ENCODE measurements at places on chromosomes 3 and 15.
A peak's percentile ranks its signal among the peaks of the same experiment; 100 is the strongest.

DNA sequence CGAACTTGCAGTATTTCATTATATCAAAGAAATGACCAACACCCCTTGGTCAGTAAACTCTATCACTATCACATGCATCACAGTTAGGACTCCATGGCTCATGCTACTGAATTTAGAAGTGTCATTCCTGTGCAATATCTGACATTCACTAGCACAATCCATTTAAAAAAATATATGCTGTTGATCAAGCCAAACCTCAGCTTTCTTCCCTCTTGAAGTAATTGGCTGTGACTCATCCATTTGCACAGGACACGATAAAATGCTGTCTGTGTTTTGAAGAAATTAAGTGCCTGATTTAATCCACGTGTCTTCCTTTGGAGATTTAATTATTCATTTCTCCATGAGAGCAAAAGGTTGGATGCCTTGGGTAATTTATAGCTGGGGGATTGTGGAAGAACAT lies 38.9 kb downstream of the CPNE4 start:
- no peak for DNase-seq

GRCh38 chr3:60240492-60240891 lies 1010.8 kb downstream of the FHIT start:
- DNase-seq, result peak; percentile 42

GRCh38 chr15:80745888-80746287 lies 33.3 kb upstream of the CEMIP start:
- no peak for DNase-seq

DNA sequence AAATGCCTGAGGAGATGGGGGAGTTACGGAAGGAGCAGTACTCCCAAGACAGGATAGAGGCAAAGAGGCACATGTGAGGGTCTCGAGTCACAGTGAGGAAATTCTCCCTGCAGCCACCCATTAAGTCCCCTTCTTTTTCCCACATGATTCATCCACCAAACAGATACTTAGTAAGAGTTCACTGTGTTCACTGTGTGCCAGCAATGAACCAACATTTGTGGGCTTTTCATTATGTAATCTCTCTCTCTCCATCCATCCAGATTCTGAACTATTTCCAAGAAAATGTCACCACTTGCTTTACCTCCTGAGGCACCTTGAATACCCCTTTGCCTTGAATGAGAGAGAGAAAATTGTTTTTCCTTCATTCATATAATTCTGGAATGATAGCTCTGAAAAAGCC lies 24.6 kb upstream of the LRRFIP2 start:
- DNase-seq, result no peak

DNA sequence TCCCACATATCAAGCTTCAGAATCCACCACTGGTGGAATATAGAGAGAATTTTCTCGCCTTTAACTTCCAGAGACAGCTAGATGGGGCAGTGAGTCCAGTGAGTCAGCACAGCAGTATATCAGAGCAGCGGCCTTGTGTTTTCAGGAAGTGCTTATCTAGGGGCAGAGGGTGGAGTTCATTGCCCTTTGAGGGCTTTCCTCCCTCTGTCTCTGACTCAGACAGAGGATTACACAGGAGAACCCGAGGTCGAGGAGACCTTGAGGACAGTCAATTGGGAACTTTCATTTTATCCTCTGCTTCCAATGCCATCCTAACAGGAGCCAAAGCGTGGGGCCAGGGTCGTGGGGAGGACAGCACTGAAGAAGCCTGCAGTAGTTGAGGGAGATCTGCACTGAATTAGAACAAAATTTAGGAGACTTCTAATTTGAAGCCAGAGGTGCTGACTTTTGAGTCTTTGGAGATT lies 109.6 kb upstream of the UMPS start:
- DNase-seq, result no peak

DNA sequence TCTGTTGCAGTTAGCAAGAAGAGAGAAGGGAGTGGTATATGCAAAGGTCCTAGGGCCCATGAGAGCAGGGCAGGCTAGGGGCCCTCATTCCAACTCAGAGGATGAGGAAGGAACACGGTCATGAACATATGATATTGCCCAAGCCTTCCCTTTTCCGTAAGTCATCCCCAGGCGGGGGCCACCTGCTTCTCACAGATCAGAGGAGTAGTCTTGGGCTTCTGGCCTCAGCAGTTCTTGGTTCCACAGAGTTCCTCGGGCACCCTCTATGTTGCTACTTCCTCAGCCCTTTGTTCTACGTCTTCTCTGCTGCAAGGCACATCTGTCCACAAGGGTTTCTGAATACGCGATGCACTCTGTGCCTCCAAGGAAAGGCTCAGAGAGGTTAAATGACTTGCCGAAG lies 25.3 kb downstream of the EPHB3 start:
- no peak for DNase-seq

- DNase-seq, result no peak
Measured at GRCh38 chr3:189824629-189825312, 193.6 kb downstream of the TP63 start.

- no peak for DNase-seq
Measured at GRCh38 chr3:109480014-109480413, 142.7 kb upstream of the DPPA4 start.

- DNase-seq, result no peak
Measured at GRCh38 chr15:99818872-99819271, 85.6 kb upstream of the LYSMD4 start.

DNA sequence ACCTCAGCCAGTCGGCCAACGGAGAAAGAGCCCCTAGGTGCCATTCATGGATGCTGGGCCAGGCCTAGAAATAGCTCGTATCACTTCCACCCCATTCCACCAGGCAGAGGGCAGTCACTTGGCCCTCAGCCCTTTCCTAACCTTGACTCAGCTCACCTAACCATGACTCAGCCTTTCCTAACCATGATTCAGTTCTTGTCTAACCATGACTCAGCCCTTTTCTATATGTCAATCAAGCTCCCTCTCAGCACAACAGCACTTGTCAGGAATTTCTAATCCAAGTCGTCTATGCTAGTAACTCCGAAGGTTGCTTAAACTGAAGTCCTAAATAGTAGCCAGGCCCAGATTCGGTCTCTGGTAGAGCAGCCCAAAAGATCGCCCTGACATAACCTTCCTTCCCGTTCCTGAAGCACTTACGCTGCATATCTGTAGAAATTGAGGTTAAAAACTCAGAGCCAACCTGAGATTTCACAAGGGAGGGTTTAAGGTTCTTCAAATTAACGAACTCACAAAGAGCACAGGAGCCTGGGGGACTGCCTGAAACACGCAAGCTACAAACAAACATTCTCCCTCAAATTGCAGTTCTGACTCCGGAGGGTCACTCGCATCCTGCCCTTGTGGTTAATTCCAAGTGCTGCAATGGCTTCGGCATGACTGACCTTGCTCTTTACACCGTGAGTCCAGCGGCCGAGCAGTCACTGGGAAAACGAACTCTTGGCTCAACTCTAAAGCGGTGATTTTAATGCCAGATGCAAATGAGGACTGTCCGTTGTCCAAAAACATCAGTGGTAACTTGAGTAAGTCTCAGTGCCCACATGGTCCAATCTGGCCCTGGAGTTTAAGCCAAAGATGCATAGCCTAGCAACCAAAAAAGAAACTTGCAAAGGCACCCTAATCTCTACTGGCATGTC lies 99.9 kb downstream of the ADAMTS17 start:
- no peak for DNase-seq

- DNase-seq, result peak; percentile 23
Measured at GRCh38 chr3:192090586-192090985, 629.6 kb downstream of the PYDC2 start.

DNA sequence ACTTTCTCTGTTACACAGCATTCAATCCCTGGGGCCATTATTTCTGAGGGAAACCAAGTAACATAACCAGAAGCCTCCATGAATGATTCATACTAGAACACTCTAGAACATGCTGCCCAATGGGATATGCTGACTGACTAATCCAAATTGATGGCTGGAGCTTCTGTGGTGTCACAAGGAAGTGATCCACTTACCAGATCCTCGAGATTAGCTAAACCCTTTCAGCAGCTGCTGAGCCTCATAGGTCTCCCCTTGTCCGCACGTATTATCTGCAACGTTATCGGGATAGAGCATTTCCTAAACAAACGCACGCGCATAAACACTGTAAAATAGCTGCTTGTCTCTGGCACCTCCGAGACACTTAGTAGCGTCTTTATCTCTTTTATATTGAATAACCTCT lies 61.2 kb upstream of the PROK2 start:
- DNase-seq, result no peak

- no peak for DNase-seq
Measured at GRCh38 chr15:64151727-64152506, at the start of gene SNX22. Gene SNX22 (plus strand): TSS chr15:64151731. CDS start chr15:64151776, 45 bp downstream.

DNA sequence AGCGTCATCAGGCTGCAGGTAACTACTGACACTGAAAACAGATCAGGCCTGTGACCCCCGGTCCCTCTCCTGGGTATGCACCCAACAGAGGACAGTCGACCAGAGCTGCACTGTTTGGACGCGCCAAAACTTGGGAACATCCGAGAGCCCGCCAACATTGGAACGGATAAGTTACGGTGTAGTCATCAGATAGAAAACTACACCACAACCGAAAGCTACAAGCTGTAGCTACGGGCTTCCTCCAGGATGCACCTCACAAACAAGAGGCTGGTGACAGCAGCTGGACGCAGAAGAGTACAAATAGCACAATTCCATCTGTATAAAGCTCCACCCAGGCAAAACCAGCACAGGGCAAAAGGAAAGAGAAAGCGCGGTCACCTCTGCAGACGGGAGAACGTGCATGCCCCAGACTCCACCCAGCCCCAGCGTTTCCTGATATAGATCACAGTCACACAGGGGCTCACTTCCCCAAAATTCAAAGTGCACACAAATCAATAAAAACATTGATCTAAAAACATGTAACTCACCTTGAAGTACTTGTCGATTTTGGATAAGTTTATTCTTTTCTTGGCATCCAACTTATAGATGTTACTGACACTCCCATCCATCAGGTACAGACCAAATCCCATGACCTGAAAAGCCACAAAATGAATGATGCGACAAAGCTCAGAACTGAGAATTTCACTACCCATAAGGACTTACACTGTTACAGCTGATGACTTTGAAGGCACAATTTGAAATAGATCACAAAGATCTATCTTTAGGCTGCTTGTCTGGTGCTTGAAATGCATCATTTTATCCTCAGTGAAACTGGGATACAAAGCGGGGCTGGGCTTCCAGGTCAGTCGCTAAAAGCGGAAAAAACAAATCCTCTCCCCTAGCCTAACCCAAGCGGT lies 43.3 kb downstream of the CYFIP1 start:
- no peak for DNase-seq

DNA sequence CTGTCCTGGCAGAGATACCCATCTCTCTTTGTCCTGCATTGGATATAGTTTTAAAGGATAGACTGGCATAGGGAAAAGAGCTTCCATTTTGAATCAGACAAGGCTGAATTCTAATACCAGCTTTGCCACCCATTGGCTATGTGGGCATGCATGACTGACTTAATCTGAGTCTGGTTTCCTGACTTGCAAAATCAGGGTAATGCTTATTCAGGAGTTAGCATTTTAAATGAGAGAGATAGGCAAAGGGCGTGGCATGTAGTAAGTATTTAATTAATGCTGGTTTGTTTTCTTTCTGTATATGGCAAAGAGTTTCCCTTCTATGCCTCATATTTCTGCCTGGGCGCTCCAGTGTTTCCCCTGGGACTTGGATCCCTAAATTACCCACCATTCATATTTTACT lies 492.9 kb downstream of the IGSF11 start:
- no peak for DNase-seq

DNA sequence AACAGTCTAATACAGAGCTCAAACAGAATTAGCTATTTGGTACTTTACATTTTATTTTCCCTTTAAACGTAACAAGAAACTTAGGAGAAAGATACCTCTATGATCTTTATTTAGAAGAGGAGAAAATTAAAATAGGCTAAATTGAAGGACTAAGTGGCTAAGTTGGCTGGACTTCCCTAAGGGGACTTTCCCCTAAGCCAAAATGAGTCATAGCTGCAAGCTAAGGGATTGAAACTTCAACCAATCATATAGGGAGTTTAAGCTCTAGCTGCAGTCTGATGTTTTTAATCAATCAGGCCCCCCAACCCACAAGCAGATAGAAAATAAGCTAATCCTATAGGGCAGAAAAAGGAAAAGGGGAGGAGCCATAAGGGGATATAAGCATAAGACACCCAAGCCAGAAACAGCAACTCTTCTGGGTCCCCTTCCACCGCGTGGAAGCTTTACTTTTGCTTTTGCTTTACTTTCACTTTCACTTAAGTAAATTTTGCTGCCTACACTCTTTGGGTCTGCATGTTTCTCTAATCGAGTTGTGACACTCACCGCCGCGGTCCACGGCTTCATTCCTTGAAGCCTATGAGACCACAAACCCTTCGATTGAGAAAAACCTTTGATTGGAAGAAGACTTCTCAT lies 1108.5 kb upstream of the EPHA6 start:
- DNase-seq, result no peak

DNA sequence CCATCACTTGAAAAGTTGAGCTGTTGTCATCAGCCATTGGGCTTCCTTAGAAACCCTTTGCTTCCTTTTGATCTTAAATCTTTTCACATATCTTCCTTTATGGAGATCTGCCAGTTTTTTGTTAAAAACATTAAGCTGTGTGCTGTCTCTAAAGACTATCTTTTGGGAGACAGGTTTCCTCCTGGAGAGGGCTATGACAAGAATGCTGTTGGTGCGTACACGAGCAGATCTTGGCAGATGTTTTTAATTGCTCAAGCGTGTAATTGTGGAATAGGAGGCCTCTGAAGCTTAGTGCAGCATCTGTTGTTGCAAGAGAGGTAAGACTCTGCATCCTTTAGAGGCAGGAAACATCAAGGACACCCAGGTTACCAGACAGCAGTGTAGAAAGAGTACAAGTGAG lies 56.8 kb downstream of the PHLDB2 start:
- no peak for DNase-seq

- DNase-seq, result no peak
Measured at GRCh38 chr3:116947809-116948208, 238.2 kb downstream of the TUSC7 start.

DNA sequence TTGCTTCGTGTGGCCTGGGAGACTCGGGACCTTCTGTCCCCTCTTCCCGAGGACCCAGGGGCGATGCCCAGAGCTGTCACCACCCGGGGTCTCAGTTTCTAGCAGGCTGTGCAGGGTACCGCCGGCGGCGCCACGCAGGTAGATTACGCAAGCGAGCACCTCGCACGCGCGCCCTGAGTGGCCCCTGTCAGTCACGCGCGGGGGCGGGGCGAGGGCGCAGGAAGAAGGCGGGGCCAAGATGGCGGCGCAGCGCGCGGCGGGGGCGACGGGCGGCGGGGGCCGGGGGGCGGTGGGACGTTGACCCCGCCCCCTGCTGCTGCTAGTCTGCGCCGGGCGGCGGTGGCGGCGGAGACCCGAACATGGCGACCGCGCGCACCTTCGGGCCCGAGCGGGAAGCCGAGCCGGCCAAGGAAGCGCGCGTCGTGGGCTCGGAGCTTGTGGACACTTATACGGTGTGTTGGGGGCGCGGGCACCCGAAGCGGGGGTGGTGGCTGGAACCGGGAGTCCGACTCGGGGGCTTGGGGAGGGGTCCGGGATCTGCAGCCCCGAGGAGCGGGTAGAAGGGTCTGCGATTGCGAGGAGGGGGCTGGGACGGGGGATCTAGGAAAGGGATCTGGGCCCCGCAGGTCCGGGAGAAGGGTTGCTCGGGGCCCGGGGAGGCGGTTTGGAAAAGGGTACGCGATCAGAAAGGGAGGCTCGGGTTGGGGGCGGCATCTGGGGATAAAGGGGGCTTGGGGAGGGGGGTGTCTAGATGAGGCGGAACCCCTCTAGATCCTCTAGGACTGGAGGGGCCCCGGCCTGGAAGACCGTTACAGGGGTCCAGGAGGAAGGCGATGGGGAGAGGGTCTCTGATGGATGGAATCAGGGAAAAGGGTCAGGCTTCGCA lies at the start of gene NISCH:
Gene NISCH (plus strand): TSS at position 322 of the 886 bp plus-strand sequence. CDS start 38 bp downstream, at position 360.
- DNase-seq, result no peak

Measured in iPS DF 19.7 (cell line).